ENCODE measurements at places on chromosomes 3 and 15.

DNA sequence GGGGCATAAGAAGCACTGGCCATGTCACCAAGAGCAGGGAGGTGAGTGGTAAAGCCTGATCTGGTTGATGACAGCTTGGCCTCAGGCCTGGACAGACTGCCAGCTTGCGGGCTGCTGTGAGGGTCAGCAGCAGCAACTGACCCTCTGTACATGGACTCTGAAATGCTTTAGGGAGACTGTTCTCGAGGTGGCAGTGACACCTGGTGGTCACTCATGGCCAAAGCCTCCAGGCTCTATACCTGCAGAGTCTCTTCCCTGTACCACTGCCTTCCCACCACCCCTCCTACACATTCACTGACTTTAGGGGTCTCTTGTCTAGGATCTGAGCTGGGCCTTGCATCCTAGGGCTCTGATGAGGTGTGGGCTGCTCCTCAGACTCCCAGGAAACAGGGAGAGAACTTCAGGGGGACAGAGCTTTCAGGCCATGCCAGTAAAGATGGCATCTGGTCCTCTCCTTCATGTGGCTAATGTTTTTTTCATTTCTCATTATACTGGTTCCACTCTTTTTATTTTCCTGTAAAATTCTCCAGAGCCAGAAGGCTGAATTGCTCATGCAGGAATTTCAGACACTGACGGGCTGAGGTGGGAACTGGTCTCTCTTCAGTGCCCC is 17.2 kb upstream of the TIMP4 start:
- DNase-seq, result peak; percentile 78

- no peak for DNase-seq
These were observed 6.1 kb downstream of the MINDY4B start for GRCh38 chr3:150899141-150899540.

DNA sequence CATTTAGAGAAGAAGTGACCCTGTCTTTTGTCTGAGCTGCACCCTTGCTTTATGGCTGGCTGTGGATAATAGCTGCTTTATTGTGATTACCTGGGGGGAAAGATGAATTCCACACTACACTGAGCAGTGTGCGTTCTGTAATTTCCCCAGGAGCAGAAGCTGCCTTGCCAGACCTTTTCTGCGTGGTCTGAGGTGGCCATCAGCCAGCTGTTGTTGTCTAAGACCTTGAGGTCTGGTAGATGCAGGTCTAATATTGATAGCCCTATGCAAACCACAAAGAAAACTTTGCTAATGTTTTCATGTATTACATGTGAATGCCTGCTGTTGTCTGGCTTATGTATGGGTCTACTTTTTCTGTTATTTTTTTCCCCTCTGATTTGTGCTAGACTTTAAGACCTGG is 144.6 kb downstream of the THSD4 start:
- DNase-seq, result no peak

GRCh38 chr15:65771870-65772269 is 20.2 kb downstream of the DENND4A start:
- DNase-seq, result no peak

DNA sequence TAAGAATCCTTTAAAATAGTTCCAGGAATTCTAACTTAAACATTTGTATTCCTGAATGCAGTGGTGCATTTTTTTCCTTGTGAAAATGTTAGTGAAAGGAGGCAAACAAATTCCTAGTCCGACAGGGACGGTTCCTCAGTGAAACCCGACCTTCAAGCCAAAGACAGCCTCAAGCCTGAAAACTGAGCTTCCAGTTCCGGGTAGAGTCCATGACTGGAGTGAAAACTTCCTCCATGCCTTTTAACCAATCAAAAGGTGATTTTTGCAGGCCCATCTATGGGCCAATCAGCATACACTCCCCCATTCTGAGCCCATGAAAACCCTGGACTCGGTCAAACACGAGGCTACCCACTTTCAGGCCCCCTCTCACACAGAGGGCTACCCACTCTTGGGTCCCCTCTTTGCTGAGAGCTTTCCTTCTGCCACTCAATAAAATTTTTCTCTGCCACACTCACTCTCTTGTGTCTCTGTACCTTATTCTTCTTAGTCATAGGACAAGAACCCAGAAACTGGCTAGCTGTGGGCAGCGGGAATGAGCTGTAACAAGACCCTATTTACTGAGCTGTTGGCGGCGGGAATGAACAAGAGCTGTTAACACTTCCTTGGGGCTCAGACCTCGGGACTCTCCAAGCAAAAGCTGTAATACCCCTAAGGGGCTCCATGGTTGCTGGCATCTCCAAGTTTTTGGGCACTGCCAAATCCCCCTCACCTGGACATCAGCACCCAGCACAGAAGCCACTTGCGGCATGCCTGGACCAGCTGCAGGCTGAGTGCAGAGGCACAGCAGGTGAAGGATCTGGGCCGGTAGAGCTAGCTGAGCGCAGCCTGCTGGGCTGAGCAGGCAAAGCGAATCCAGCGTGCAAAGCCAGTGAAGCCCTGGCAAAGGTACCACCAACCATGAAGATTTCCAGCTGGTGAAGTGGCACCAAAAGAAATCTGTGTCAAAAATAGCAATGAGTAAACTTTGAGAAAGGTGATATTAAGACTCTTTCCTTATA is 598.8 kb downstream of the MCTP2 start:
- no peak for DNase-seq

GRCh38 chr3:53693451-53693850 is 152.8 kb downstream of the CHDH start:
- DNase-seq, result no peak

- DNase-seq, result no peak
These were observed 107.7 kb downstream of the OSBPL10 start for GRCh38 chr3:31873254-31873820.

DNA sequence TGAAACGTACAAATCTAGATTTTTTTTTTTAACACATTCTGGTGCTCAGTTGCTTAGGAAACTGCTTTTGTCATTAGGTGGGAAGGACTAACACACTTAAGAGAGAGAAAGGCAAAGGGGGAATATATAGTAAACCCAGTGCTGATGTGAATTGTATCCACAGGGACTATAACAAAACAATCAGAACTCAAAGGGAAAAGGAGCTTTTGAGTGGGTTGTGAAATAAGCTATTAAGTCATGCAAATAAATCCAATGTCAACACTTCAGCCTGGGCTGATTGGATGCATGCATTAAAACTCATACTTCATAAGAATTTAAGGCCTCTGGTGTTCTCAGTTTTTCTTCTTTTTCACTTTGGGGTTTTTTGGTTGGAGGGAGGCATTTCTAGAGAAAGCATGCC is 628.9 kb downstream of the FHIT start:
- DNase-seq, result no peak

GRCh38 chr15:86197770-86198169 is 118.1 kb downstream of the AGBL1 start:
- no peak for DNase-seq

GRCh38 chr15:26109203-26109602 is 246.1 kb upstream of the ATP10A start:
- no peak for DNase-seq

- peak; percentile 86 for DNase-seq
These were observed 25.7 kb downstream of the FSIP1 start for GRCh38 chr15:39756806-39757522.

- peak; percentile 59 for DNase-seq
These were observed 84.6 kb downstream of the HCN4 start for GRCh38 chr15:73284090-73284716.

- peak; percentile 92 for DNase-seq
These were observed 40.8 kb downstream of the EOMES start for GRCh38 chr3:27681249-27681748.

DNA sequence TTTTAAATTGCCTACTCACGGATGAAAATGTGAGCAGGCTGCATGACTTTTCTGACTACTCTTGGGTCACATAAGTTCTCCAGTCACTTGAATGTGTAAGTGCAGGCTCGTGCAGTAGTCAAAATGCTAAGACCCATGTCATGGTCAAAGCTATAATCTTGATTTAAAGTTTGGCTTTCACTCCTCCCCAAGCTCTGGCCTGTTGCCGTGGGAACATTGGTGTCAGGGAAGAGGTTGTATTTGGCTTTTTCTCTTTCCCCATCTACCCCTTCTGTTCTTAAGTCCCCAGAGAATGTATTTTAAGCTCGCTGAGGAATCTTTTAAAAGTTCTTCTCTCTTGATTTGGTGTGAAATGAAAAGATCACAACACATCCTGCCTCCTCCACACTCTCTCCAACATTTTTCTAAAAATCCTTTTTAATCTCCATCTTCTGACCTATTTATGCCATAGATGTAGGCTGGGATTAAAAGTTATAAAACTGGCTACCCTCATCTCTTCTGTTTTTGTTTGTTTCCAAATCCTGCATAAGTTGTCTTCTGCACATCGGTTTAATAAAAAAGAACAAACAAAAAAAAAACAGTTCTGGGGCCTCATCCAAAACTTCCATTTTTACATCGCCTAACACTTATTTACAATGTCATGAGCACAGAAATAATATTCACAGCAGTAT is 61.4 kb upstream of the ADAMTSL3 start:
- DNase-seq, result no peak

DNA sequence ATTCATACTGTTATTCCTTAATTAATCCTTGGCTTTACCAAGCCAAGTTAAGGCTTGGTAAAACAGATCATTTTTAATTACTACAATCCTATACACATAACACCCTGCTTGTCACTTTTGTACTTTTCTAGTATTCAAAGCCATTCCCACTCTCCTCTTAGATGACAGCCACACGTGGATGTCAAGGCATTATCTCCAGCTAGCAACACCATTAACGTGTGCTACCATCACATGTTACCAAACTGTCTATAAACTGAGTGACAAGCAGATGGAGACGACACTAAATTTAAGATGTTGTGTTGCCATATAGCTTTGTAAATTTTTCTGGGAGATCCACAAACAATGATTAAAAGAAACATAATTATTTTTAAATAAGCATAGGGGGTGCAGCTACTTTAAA is 103.7 kb downstream of the UACA start:
- DNase-seq, result no peak

DNA sequence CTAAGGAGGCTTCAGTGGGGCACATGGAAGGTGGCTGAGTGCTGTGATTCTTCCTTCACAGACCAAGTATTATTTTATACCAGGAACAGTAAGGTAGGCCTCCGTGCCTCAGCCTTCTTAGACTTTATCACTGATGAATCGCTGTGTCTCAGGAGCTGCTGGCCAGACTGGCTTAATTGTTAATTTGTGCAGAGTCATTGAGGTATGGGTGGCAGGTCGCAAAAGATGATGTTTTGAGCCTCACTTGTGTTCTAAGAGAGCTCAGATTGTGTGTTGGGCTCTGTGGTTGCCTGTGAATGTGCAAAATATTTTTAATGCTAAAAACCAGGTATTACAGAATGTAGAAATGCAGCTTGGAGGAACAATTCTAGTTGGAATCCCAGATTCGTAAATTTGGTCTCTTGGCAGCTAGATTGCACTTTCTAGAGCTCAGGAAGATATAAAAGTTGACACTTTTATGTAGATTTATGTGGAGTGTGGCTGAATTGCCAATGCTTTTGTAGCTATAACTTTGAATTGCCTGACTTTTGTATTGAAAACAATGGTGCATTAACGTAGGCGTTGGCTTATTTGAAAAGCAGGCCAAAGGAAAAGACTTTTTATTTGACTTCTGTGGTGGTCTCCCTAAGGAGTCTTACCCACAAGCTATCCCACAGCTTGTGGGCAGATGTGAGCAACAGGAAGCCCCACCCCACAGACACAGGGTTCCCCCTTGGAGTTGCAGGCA is 53.4 kb downstream of the LARS2 start:
- DNase-seq, result no peak

GRCh38 chr3:170309046-170309445 is 48.5 kb upstream of the SKIL start:
- no peak for DNase-seq

DNA sequence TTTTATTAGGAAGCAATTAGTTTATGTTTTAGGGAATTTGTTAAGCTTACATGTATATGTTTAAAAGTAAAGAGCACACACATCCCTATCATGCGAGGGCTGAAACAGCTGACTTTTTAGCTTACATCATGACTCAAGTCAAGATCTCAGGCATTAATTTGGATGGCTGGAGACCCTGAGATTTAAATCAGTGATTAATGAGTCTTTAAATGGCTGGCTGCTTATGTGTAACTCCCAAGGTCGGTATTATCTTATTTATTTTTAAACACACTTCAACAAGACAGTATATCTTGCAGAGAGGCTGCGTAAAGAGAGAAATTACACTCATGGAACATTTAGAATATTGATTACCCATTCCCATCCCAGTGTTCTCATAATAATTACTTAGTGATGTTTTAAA is 169.4 kb downstream of the KBTBD8 start:
- no peak for DNase-seq

- DNase-seq, result peak; percentile 45
These were observed 256.4 kb upstream of the MCTP2 start for GRCh38 chr15:93974804-93975481.

DNA sequence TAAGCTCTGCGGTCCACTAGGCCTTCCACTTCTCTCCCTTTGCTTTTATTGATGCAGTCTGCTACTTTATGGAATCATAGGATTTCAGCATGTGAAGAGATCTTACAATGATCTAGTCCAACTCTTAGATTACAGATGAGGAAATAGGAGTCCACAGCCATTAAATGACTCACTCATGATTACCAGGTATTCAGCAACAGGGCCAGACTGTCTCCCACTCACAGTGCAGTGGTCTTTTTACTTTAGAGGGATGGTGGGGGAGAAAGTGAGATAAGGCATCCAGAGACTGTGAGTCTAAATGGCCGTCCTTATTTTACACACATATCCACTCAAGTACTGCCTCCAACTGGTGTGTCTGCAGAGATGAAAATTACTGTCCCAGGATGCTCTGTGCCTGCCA is 88.5 kb upstream of the SKOR1 start:
- DNase-seq, result no peak

- DNase-seq, result no peak
These were observed 131.4 kb downstream of the TMCO5A start for GRCh38 chr15:38065721-38066345.

- DNase-seq, result no peak
These were observed 3.1 kb upstream of the TRA2B start for GRCh38 chr3:185940951-185941350.

DNA sequence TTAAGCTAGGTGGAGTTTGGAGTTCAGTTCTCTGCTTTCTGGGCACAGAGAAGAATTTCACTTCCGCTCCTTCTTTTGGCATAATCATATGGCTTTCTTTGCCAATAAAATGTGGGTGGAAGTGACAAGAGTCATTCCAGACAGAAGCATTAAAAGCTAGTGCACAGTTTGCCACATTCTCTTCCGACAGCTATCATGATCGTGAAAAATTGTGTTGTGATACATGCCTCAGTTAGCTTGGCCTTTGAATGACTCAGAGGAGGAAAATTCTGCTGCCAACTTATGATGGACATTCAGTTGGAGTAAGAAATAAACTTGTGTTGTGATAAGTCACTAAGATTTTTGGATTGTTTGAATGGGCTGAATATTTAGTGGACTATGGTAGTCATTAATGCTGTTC is 291.7 kb upstream of the SATB1 start:
- no peak for DNase-seq

DNA sequence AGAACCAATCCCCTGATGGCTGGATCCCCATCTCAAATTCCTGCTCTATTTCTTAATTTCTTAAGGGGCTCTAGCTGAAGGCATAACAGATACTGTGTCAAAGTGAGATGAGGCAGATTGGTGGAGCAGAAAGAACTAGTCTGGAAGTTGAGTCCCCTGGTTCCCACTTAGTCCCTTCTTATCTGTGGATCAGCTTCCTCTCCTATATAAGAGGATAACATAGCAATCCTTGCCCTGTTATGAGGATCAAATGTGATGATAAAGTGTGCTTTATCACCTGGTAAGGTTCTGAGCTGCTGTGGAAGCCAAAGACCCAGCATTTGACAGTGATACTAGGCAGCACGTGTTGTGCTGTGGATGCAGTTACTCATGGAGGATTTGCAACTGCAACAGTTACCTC is 8.1 kb upstream of the SIN3A start:
- DNase-seq, result no peak
